ENCODE measurements at places on chromosomes 11 and 22.

- no peak for DNase-seq
Observed at GRCh38 chr22:44084044-44084772, 60.1 kb downstream of the PARVB start.

- DNase-seq, result no peak
Observed at GRCh38 chr11:63243533-63243932, at the start of gene SLC22A25. Gene SLC22A25, minus strand, starts transcription at chr11:63243599. Its CDS starts 13,947 bp downstream, at chr11:63229652.

DNA sequence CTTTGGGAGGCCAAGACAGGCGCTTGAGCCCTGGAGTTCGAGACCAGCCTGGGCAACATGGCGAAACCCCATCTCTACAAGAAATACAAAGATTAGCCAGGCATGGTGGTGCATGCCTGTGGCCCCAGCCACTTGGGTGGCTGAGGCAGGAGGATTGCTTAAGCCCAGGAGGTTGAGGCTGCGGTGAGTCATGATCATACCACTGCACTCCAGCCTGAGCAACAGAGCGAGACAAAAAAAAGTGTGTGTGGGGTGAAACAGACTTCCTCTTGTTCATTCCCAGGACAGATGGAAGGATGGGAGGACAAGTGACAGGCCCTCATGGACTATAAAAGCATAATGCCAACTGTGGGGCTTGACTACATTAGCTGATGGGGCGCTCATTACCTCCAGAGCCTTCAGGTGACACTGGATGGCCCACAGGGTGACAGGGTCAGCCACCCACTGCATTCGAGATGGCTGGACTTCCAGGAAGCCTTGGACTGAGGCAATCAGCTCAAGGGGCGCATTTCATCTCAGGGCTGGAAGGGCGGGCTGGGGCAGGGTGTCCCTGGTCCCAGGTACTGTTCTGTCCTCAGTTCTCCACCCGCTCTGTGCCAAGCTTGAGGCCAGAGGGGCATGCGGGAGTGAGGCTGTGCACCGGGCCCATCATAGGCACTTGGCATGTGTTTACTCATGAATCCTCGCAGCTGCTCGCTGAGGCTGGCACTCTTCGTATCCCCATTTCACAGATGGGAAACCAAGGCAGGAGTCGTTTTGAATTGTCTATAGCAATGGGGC lies 12.5 kb downstream of the NPTXR start:
- no peak for DNase-seq

- DNase-seq, result peak; percentile 14
Observed at GRCh38 chr11:45658292-45658991, 7.0 kb downstream of the CHST1 start.

DNA sequence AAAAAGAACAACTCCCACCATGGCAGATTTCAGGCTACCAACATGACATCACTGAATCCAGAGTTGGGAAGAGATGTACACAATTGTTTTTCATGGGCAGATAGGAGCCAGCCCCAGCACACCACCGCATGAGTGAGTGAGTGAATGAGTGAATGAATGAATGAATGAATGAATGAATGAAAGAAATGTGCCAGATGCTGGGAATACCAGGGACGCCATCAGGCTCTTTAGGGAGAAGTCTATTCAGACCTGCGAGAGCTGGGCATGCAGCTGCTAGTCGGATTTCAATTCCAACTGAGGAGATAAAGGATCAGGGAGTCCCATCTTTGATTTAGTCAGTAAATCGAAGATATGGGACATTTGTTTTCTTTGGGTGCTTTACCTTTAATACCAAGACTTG lies 15.3 kb upstream of the FAM83F start:
- no peak for DNase-seq

DNA sequence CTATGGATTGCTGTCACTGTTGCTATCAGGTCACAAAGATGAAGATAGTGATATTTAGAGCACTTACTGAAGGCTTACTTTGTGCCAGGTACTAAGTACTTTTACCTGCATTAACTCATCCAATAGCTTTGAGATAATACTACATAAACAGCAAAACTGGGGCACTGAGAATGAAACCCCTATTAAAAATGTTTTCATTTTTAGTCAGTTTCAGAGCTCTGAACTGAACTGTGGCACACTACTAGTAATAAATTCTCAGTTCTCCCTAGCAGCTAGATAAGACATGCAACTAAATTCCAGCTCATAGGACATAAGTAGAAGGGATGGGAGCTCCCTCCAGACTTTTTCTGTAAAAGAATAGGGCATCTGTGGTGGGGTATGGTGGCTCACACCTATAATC lies 24.0 kb downstream of the ARFGAP3 start:
- no peak for DNase-seq

GRCh38 chr22:32880061-32880460 lies 78.6 kb downstream of the TIMP3 start:
- peak; percentile 20 for DNase-seq

- DNase-seq, result no peak
Observed at GRCh38 chr11:20047006-20047768, 113.1 kb downstream of the DBX1 start.
